Colonic mucosa (tissue), 4 donors: ENCODE measurements at places on chromosomes 5 and 9. TPM values are rescaled to one million over a fixed set of nuclear protein-coding genes. Genes with fewer than 3 reads are reported as not detected.

The CMYA5 gene
- 0.30 TPM for total RNA-seq

The MELK gene
- 11.9 TPM for total RNA-seq

The BSPRY gene
- total RNA-seq = 25.6 TPM

The ZDHHC11B gene
- total RNA-seq = 2.4 TPM

The SV2C gene
- 0.20 TPM for total RNA-seq

DNA sequence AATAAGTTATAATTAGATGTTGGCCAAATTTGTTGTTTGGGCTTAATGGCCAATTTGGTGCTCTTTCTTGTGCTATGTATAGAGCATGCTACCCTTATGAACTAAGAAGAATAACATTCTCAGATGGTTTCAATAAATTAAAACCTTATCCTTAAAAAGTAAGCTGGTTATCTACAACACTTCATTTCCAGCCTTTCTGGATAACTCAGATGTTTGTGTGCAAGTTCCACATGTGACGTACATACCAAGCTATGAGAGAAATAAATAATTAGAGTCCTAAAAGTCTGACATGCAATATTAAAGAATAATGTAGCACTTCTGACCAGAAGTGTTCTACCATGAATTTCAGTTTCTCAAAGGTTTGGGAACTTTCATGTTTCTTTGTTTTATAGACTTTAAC is 11.7 kb downstream of the MTREX start:
- DNase-seq = no peak

DNA sequence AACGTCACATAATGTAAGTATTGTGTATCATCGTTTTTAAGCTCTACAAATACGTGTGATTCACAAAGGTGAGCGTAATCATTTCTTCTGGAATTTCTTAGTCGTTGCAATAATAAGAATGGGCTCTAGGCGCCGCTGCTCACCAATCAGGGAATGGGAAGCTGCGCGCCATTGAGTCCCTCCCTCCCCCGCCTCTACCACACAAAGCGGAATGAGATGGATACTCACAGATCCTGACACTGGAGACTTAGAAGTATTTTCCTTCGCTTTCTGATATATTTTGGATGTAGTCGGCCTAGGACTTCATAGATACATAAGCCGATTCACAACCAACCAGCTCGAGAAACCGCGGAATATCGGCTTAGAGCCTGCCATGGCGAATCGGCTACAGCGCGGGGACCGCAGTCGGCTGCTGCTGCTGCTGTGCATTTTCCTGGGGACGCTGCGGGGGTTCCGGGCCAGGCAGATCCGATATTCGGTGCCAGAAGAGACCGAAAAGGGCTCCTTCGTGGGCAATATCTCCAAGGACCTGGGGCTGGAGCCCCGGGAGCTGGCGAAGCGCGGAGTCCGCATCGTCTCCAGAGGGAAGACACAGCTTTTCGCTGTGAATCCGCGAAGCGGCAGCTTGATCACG is at the start of gene PCDHGA11:
Gene PCDHGA11, plus strand, starts transcription at position 197 of the 634 bp plus-strand sequence. Its CDS starts 177 bp downstream, at position 374.
- DNase-seq = peak; percentile 38

DNA sequence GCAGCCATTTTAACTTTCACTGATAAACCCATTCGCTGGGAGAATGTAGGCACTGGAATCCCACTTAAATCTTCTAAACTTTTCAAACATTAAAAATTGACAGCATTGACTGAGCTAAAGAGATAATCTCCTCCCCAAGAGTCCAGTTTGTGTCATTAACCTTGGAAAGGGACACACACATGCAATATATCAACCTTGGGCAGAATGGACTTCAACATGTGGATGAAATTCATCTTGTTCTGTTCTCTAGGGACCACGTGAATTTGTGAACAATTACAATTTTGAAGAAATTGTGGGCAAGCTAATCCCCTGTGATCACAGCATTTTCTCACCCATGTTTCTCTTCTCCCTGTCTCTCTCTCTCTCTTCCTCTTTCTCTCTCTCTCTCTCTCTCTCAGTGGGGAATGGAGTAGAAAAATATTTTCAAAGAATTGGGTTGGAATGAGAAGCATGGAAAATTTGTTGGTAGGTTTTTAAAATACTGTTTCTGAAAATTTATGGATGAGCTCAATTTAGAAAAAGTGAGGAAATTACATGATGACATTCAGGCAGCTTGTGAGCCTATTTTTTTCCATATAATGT is 553.7 kb downstream of the EBF1 start:
- DNase-seq = no peak

DNA sequence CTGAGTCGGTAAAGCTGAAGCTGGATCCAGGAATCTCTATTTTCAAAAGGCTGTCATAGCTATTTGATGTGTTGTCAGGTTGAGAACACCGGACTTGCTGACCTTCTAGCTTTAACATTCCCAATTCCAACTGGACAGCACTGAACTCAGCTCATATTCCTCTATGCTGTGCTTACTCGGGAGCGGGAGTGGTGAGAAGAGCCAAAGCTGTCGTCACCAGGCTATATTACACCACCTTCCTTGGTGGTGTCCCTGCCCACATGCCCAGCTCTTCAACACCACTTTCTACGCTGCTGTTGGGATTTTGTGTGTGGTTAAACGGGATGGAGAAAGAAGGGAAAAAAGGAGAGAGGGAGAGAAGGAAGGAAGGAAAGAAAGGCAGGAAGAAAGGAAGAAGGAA is 653.6 kb downstream of the RAB3C start:
- no peak for DNase-seq

GRCh38 chr5:11234501-11234911 is 473.5 kb upstream of the DAP start:
- no peak for DNase-seq

- no peak for DNase-seq
Observed at GRCh38 chr5:573976-574375, 38.2 kb upstream of the CEP72 start.

DNA sequence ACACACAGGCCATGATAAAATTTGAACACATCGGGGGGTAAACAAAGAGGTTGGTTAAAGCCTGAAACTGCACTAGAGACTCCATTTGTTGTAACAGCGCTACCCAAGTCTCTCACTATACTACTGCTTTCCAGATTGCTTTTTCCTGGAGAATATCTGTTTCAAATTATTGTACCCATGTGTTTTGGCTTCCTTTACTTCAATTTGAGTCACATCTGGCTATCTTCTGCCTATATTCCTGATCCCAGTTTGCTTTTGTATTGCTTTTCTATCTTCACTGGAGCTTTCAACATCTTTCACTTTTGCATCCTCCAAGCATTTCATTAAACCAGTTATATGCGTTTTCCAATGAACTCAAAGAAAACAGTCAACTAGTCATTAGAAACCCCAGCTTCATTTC is 404.7 kb downstream of the MLLT3 start:
- DNase-seq = no peak

DNA sequence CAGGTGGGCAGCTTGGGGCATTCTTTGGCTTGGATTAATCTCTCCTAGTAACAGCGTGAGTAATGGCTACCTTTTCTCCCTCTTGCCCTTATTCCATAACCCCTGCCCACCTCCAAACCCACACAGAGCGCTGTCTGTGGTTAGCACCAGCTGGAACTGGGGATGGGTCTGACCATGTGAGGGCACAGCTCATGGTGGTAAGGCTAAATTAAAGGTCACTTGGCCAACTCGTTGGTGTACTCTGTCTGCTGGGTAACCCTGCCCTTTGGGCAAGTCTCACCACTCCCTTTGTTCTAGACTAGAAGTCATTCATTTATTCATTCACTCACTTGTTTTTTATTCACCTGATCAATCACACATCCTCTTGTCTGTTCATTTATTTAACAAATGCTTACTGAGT is 27.8 kb downstream of the PPARGC1B start:
- no peak for DNase-seq

- no peak for DNase-seq
Observed at GRCh38 chr9:15246708-15247107, 60.3 kb downstream of the TTC39B start.

DNA sequence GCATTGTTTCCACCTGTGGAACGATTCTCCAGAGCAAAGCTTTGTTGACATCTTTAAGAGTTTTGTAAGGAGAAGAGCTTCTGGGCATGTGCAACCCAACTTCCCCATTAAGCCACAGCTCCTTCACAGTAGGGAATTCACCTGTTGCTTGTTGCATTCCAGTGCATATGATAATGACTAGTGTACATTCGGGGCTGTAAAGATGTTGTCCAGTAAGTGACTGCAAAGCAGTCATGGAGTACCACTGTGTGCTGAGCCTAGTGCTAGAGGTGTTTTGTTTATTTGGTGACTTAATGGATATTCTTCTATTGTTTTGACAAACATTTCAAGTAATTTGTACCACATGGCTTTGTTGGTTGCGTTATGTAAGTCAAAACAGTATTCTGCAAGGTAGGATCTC is 12.8 kb downstream of the UGCG start:
- DNase-seq = no peak

DNA sequence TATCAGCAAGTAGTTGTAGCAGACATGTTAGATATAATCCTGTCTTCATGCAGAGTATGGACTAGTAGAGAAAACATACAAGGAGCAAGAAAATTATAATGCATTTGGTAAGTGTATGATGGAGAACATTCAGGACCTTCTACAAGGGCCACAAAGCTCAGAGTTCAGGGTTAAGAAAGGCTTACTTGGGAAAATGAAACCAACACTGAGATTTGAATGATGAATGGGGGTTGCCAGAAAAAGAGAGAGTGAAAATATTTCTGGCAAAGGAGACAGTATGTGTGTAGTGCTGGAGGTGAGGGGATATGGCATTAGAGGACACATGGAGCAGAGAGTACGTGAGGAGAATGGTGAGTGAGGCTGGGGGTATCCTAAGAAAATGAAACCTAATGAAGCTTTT is 169.8 kb upstream of the STK32A start:
- DNase-seq = no peak

DNA sequence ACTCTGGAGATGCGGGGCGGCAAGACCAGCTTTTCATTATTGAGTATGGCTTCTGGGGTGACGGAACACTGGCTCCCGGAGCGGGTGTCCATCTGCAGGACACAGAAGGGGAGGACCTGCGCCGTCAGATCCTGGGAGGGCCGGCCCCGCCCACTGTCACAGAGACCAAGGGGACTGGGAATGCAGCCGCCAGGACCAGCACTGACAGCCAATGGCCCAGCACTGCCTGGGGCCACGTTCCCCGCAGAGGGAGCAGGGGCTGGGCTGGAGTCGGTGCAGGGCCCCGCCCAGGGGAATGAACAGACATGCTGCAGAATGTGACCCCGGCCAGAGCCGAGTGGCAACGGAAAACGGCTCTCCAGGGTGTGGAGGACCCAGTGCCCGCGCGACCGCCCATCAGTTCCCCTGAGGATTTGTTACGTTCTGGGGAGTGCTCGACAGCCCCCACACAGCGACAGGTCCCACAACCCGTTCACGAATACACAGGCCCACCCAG is at the start of gene ZDHHC11:
Gene ZDHHC11, minus strand, starts transcription at position 476 of the 496 bp plus-strand sequence. Its CDS starts 384 bp downstream, at position 92.
- DNase-seq = no peak

- DNase-seq = no peak
Observed at GRCh38 chr5:178529080-178529479, 61.1 kb downstream of the COL23A1 start.

- DNase-seq = no peak
Observed at GRCh38 chr9:6106711-6107339, 91.4 kb upstream of the RANBP6 start.

DNA sequence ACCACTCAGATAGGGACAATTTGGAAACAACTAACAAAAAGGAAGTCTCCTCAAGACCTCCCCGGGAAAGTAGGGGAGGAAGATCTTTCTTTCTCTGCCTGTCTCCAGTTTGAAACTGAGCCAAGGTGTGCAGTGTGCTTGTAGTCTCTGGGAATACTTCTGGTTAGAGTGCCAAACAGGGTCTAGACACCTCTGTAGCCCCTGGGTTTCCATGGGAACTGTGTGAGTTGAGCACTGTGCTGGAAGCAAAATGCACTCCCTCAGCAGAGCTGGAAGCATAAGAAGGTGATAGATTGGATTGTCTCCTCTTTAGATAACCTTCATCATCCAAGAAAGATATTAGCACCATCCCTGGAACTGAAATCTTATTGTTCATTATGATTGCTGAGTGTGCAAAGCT is 129.2 kb upstream of the TNPO1 start:
- no peak for DNase-seq

- DNase-seq = no peak
Observed at GRCh38 chr5:18483451-18483850, 849.2 kb downstream of the TAF11L14 start.

DNA sequence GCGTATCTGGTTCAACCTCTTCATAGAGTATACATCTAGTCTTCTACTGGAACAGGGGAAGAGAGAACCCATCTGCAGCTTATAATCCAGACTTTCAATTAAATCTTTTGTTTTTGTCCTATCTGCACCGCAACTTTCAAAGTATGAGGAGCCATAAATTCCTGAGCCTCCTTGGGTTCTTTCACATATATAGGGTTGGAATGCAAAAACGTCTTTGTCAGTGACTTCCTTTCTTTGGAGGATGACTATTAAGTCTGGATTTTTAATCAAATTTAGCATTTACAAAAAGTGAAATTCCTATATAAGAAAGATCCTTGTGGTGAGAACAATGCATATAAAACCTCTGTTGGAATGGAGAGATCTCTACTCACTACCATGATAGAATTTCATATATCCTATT is 370.8 kb downstream of the TMEM38B start:
- DNase-seq = no peak

DNA sequence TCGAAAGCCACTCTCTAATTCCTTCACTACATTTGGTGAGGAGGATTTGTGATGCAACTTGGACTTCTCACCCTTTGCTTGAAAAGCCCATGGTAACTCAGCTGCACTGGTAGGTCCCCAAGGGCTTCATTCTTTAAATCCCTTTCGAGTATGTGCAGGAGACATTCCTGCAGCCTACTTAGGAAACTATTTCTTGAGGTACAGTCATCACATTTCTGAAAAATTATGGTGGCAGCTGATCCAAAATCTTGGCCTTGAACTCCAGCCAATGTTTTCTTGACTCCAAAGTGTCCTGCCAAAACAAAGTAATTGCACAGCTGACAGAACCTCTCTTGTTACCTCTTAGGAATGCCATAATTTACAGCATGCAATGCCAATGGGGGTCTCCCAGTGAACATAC is 99.7 kb downstream of the NPR3 start:
- DNase-seq = no peak

DNA sequence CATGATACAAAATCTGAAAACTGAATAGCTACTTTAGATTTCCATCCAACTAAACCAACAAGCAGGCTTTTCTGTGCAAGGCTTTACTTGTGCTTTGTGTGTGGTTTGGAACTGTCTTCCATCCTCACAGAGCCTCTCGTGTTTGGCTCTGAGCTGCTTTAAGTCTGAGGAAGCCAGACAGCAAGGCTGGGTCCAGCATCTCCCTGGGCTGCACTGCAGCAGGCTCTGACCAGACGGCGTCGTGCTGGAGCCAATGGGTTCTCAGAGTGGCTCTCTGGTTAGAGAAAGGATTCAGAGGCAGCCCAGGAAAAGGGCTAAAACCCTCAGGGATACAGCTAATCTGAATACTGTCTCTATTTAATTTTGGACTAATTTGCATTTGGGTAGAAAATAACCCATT is 207.9 kb upstream of the EFNA5 start:
- no peak for DNase-seq

GRCh38 chr5:79023348-79023747 is 38.2 kb upstream of the ARSB start:
- no peak for DNase-seq

DNA sequence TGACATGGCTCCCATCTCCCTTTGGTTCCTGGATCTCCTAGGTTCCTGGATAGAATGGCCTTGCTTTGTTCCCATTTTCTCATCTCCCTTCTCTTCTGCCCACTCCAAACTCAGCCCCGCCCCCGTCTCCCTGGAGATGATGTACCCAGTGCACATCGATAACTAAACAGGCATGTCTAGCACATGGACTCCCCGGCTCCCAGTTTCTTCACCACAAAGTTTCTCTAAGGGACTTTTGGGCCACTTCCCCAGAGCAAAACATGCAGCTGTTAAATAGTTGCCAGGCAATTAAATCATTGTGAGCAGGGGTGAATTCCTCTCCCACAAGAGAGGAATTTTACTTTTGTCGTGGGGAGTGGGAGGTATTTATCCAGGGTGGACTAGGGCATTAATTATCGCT is 259.0 kb downstream of the GADD45G start:
- DNase-seq = no peak
